NCI-H774 (cell line): ENCODE measurements at places on chromosomes 13 and 19.
A peak's percentile ranks its signal among the peaks of the same experiment; 100 is the strongest.

GRCh38 chr13:97853550-97853949, 99.9 kb upstream of the IPO5 start:
- DNase-seq, result no peak

GRCh38 chr19:29545866-29546582, 20.2 kb downstream of the VSTM2B start:
- no peak for DNase-seq

GRCh38 chr19:44757057-44757734, 8.7 kb downstream of the BCL3 start:
- no peak for DNase-seq

GRCh38 chr13:30859326-30859725, 46.7 kb upstream of the MEDAG start:
- DNase-seq, result no peak

- no peak for DNase-seq
These were observed 278.9 kb downstream of the LMO7 start for GRCh38 chr13:75915066-75915465.

- DNase-seq, result no peak
These were observed 15.7 kb upstream of the CACTIN start for GRCh38 chr19:3642296-3642695.

- peak; percentile 60 for DNase-seq
These were observed 29.4 kb downstream of the RFXAP start for GRCh38 chr13:36848199-36848982.

DNA sequence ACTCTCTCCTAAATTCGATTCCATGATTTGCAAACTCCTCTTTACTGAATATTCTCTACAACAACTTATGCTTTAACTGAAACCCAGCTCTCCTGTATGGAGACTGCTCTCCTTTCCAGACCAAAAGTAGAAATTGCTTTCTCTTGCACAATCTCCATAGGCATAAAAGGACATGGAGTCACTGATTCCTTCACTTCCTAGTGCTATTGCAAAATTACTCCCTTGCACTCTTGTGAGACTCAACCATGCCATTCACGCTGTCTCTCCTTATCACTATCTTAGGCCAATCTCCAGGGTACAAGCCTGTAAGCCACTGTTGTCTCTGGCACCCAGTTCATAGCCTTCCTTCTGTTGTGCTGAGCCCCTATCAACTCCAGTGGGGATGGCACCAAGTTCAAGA, 30.6 kb downstream of the SERPINE3 start:
- no peak for DNase-seq
